Stimulated activated CD8-positive, alpha-beta memory T cell treated with anti-CD3 and anti-CD28 coated beads, Interleukin-7, amount 100 ng/mL, for 1 hour (primary cell): ENCODE measurements at places on chromosomes 2 and 18.

GRCh38 chr2:236876642-236877041 is 209.0 kb upstream of the COPS8 start:
- DNase-seq, result no peak

DNA sequence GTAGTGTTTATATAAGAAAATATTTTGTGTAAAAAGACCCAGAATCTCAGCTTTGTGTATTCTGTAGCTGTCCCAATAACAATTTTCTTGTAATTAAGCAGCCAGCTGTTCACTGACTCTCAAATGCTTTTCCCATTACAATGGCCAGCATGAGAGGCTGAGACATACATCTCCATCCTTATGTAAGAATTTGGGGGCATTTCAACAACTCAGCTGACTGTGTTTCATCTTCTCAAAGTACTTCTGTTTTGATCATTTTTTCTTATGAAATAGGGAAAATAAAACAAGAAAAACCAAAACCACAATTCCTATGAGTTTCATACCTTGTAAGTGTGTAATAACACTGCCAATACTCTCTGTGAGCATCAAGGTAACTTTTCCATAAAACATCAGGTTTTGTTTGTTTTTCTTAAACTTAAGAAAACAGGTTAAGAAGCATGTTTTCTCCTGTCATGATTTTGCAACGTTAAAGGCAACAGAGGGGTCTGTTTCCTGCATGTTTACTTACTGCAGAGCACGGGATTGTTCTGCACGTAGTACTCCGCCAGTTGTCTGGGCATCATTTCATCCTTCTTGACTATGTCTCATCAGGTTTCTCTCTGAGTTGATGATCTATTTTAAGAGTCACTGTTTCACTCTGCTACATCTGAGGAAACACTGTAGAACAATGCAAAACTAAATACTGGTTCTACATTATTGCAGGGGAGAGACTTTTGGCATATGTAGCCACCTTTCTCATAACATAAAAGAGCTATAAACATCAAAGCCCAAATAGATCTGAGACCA is 62.9 kb upstream of the CYRIA start:
- DNase-seq, result no peak

DNA sequence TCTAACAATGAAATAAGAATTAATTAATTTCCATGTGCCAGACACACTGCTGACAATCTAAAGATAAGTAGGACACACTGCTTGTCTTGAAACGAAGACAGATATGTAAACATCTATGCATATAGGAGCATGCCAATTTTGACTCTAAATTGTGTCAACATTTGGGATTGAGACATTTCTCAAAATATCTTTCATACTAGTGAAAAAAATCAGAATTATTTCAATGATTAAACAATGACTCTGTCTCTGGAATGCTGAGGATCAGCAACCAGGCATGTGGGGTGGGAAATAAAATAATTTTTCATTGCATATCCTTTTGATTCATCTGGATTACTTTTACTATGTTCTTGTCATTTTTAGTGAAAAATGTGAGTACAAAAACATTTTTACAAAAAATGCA is 262.6 kb upstream of the SYT4 start:
- DNase-seq, result no peak

GRCh38 chr2:20575935-20576597 is 74.8 kb downstream of the HS1BP3 start:
- DNase-seq, result no peak

GRCh38 chr2:96113367-96113677 is 3.0 kb downstream of the ADRA2B start:
- no peak for DNase-seq

DNA sequence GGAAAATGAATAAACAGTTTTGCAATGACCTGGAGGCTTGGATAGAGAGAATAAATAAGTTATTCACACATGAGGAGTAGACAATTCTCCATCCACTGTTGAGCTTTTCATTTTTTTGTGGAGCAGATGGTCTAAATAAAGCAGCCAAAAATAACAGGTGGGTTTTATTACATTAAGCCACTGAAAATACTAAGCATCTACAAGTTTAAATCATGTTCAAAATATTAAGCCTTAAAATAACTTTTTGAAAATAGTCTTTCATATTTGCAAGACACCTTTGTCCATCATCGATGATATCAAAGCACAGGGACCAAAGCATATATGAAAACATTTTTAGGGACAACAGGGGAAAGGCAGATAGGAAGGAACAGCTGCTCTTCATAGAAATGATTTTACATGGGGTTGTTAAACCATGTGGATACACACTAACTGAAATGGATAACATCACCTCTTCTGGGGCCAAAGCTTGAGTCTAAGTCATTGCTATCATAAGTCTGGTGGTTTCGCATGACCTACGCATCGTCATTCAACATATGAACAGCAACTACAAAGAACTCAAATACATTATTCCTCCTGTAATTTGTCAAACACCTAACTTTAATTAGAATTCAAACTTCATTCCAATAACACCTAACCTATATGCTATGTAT is 197.6 kb upstream of the CHST9 start:
- no peak for DNase-seq

GRCh38 chr2:211934811-211935210 is 603.8 kb downstream of the ERBB4 start:
- no peak for DNase-seq

DNA sequence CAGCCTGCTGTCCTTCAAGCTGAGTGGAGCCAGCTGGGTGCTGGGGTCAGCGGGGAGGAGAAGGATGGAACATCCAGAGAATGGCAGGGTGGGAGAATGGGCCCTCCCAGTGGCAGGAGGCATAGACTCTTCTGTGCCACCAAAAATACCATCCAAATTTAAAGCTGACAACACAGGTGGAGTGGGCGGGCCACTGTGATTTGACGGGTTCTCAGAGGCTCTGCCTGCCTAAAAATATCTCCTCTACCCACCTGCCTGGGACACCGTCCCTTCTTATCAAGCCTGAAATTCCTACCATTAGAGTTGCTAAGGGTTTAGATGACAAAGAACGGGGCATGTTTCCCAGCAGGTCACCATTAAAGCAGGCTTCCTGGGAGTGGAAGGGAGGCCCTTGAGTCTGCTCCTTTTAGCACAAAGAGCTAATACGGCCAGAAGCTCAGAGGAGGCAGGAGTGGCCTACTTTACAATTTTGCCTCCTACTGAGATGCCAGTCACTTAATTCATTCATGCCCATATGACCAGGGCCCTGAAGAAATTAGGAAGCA is 19.8 kb upstream of the MARCHF4 start:
- DNase-seq, result no peak

DNA sequence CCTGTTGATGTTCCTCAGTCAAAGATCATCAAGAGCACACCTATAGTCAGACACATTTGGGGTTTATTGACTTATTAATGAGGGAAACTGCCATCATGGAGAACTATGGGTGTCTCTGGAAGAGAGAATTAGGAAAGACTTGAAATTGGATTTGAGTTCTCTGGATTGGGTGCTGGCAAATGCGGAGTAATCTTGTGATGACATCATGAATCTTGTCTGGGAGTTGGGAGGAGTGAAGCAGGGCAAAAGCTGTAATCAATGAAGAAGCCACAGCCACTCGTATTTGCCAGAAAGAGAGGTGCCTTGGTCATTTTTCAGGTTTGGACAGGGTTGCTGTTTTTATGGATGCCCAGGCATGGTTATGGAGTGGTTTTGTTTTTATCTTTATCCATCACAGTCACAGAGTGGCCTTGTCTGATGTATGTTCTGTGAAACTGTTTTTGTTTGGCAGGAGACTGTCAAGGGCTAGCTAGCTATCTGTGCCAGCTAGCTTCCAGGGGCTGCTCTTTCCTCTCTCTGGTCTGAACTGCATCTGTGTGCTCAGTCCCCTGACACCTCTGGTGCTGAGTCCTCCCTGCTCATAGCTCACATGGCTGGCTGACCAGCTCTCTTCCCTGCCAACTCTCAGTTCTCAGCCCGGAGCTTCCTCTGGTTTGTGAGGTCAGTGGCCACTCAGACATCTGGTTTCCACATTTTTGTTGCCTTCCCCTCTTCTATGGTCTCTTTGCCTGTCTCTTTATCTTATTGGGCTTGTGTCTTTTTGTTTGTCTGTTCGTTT is 193.4 kb upstream of the RMP24 start:
- DNase-seq, result no peak

- no peak for DNase-seq
Observed at GRCh38 chr2:42775810-42776209, 11.9 kb upstream of the OXER1 start.

DNA sequence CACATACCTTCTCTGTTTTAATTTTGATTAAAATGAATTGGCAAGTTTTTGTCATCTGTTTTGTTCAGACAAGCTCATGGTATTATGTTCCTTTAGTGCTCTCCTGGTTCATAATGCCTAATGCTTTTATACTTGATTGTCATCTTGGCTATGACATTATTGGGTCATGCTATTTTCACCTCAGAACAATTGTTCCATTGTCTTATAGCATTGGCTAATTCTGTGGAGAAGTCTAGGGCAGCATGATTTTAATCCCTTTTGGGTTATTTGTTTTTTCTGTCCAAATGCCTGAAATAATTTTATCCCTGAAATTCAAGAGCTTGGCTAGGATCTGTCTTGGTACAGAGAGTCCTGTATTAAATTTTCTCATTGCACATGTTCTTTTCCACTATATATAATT is 83.8 kb upstream of the CCDC85A start:
- DNase-seq, result no peak

GRCh38 chr2:24115057-24115456 is 8.1 kb downstream of the PFN4 start:
- no peak for DNase-seq

DNA sequence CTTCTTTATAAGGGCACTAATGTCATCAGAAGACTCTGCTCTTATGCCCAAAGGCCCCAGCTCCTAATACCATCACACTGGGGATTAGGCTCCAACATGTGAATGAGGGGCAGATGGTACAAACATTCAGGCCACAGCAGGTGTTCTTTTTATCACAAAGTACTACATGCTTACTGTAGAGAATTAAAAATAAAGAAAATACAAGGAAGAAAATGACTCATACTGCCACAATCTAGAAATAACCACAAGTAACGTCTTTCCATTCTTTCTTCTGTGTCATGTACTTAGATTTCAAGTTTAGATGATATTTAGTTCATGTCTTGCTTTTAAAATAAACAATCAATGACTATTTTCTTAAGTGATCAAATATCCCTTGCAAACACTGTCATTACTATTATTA is 100.3 kb upstream of the NEDD4L start:
- DNase-seq, result no peak

- no peak for DNase-seq
Observed at GRCh38 chr2:161116509-161116908, 43.7 kb upstream of the TANK start.

DNA sequence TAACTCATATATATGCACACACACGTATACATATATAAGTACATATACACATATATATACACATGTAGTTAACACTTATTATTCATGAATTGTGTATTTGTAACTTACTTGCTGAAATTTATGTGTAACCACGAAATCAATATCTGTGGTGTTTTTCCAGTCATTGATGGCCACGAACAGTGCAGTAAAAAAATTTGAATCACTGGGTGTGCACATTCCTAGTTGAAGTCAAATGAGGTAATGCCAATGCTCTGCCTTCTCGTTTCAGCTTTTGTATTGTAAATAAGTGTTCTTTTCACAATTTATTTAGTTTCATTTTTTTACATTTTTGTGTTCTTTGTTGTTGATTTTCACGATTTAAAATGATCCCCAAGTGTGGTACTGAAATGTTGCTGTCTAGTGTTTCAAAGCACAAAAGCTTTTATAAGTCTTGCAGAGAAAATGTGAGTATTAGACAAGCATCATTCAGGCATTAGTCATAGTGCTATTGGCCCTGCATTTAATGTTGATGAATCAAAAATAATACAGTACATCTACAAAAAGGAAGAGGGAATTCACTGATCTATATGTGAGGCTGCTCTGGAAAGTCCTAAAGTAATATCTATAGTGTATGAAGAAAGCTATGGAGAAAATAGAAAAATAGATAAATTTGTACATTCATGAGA is 419.0 kb downstream of the DSC3 start:
- DNase-seq, result no peak

GRCh38 chr2:26563686-26564085 is 77.5 kb downstream of the CIB4 start:
- no peak for DNase-seq

- no peak for DNase-seq
Observed at GRCh38 chr18:48797841-48798255, 152.9 kb downstream of the SMAD7 start.

GRCh38 chr18:46468426-46469180 is 188.4 kb downstream of the LOXHD1 start:
- no peak for DNase-seq

DNA sequence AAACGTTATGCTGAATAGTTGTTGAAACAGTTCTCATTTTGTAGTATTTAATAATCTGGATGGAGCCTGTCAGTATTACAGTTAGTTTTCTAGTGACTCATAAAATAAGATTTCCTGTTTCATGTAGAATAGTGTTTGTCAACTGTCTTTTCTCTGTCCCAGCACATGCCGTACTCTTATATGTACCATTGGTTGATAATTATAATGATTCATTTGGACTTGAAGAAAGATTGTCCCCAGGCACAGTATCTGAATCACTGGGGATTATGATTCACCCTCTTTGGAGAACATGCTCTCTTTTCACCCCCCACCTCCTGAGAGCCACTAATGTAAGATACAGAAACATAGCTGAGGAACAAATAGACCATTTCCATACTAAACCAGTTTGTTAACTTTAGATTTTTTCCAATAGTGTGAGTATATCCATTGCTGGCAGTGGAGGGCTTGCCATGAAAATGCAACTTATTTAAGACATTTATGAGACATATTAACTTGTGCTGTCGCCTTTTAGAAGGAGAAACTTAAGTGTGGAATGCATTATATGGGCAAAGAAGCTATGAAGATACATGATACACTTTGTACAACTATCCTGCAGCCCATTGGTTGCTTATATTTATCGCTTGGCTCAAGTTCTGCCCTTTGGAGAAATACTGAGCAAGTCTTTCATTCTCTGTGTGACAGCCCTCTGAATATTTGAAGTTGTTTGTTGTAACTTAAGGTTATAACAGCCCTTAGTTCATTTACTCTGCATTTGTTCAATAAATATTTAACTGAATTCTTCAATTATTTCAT is 12.4 kb downstream of the COPS8 start:
- no peak for DNase-seq

DNA sequence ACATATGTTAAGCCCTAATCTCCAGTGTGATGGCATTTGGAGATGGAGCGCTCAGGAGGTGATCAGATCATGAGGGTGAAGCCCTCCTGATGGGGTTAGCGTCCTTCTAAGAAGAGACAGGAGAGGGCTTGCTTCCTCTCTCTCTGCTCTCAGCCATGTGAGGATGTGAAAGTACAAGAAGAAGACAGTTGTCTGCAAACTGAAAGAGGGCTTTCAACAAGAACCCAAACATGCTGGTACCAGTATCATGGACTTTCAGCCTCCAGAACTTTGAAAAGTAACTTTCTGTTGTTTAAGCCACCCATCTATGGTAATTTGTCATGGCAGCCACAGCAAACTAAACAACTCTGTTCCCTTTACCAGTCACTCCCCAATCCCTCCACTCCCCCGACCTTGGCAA is 47.4 kb downstream of the CACNB4 start:
- no peak for DNase-seq
